A549 treated with CpdA at 1 μM for 4 hours (cell line): ENCODE measurements at places on chromosomes 3 and 15. TPM values are rescaled to one million over a fixed set of nuclear protein-coding genes. Genes with fewer than 3 reads are reported as not detected.

Gene DLG1
- total RNA-seq: 12.4 to 19.4 TPM (median 17.7 TPM) in 5 replicates

Gene ASB14
- not detected in 5 replicates for total RNA-seq

Gene ZNF621
- 4.8 to 7.7 TPM (median 6.4 TPM) in 5 replicates for total RNA-seq

Gene HSPBAP1
- total RNA-seq: 6.2 to 7.1 TPM (median 6.6 TPM) in 5 replicates

Gene THAP10
- 5.0 to 7.1 TPM (median 5.9 TPM) in 5 replicates for total RNA-seq

Gene PRTG
- 8.2 to 11.0 TPM (median 10.2 TPM) in 5 replicates for total RNA-seq

Gene LPP
- 6.3 to 10.2 TPM (median 8.6 TPM) in 5 replicates for total RNA-seq

Gene SUCLG2
- total RNA-seq: 33.9 to 45.4 TPM (median 36.5 TPM) in 5 replicates

Gene TTLL13
- 0.22 to 1.1 TPM (median 0.47 TPM) in 5 replicates for total RNA-seq

Gene SLC15A2
- total RNA-seq: 0.12 to 0.41 TPM (median 0.35 TPM) in 5 replicates

Gene NT5DC2
- total RNA-seq: 78.9 to 109 TPM (median 101 TPM) in 5 replicates

Gene FSD2
- total RNA-seq: not detected in 5 replicates

Gene SEMA5B
- 0.17 to 0.40 TPM (median 0.29 TPM) in 5 replicates for total RNA-seq

Gene CASR
- total RNA-seq: not detected in 5 replicates

Gene CDHR4
- 0.16 to 0.53 TPM (median 0.40 TPM) in 5 replicates for total RNA-seq

Gene CPNE4
- 4.1 to 6.4 TPM (median 5.0 TPM) in 5 replicates for total RNA-seq

Gene MAGI1
- total RNA-seq: 3.8 to 4.5 TPM (median 4.1 TPM) in 5 replicates

Gene LINGO1
- total RNA-seq: 7.0 to 12.4 TPM (median 9.2 TPM) in 5 replicates

Gene CADM2
- total RNA-seq: 0.15 to 0.26 TPM (median 0.23 TPM) in 3 of 5 replicates, not detected in the others

Gene SPINT1
- 0.82 to 1.1 TPM (median 0.92 TPM) in 5 replicates for total RNA-seq

Gene SUSD5
- total RNA-seq: 3.2 to 4.3 TPM (median 3.5 TPM) in 5 replicates

Gene C15orf62
- total RNA-seq: 0.07 to 0.17 TPM (median 0.13 TPM) in 4 of 5 replicates, not detected in the other

Gene MINAR1
- total RNA-seq: 0.52 to 0.67 TPM (median 0.57 TPM) in 5 replicates

Gene PTX3
- 0.57 to 1.2 TPM (median 0.90 TPM) in 5 replicates for total RNA-seq

Gene CFAP44
- total RNA-seq: 1.7 to 2.5 TPM (median 2.2 TPM) in 5 replicates

Gene PATL2
- total RNA-seq: 0.08 to 0.34 TPM (median 0.13 TPM) in 3 of 5 replicates, not detected in the others

Gene SNX22
- 0.47 to 1.6 TPM (median 1.2 TPM) in 5 replicates for total RNA-seq

Gene IL12A
- total RNA-seq: 0.58 to 1.2 TPM (median 0.92 TPM) in 5 replicates

Gene VWA5B2
- total RNA-seq: 0.34 to 0.93 TPM (median 0.38 TPM) in 5 replicates

Gene LMOD3
- not detected in 5 replicates for total RNA-seq

Gene SAMD7
- not detected in 5 replicates for total RNA-seq
